LHCN-M2 (cell line): ENCODE measurements at places on chromosomes 6 and 20. TPM values are rescaled to one million over a fixed set of nuclear protein-coding genes. Genes with fewer than 3 reads are reported as not detected.

The OXT gene
- not detected in 2 replicates for total RNA-seq

The FAM184A gene
- total RNA-seq = 0.29 and 0.51 TPM in 2 replicates

- no peak for DNase-seq
Observed at GRCh38 chr6:81237226-81237625, 515.3 kb downstream of the TENT5A start.

- DNase-seq = no peak
Observed at GRCh38 chr20:48766961-48767960, 60.5 kb downstream of the PREX1 start.

The LZTS3 gene
- total RNA-seq = 5.5 and 6.7 TPM in 2 replicates

DNA sequence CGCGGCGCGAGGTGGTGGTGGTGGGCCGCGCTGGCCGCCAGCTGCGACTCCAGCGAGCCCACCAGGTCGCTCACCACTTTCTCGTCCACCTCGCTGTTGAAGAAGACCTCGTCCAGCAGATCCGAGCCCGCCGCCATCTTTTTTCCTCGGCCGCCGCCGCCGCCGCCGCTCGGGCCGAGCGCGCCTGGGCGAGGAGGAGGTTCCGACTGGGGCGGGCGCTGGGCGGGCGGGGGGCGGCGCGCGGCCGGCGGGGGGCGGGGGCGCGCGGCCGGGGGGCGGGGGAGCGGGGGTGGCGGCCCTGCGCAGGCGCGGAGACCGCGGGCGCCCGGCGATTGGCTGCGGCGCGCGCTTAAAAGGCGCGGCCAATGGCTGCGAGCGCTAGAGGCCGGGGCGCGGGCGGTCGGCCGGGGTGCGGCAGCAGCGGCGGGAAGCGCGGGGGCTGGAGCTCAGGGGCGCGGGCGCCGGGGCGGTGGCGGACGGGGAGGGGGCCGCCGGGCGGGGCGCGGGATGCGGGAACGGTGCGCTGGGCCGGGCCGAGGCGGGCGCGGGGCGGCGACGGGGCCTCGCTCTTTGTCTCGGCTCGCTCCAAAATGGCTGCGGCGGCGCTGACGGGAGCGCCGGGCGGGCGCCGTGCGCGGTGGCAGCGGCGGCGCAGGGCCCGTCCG, at the start of gene TAF4:
Gene TAF4, minus strand, starts transcription at position 208 of the 665 bp plus-strand sequence. Its CDS starts 71 bp downstream, at position 137.
- peak; percentile 63 for DNase-seq

DNA sequence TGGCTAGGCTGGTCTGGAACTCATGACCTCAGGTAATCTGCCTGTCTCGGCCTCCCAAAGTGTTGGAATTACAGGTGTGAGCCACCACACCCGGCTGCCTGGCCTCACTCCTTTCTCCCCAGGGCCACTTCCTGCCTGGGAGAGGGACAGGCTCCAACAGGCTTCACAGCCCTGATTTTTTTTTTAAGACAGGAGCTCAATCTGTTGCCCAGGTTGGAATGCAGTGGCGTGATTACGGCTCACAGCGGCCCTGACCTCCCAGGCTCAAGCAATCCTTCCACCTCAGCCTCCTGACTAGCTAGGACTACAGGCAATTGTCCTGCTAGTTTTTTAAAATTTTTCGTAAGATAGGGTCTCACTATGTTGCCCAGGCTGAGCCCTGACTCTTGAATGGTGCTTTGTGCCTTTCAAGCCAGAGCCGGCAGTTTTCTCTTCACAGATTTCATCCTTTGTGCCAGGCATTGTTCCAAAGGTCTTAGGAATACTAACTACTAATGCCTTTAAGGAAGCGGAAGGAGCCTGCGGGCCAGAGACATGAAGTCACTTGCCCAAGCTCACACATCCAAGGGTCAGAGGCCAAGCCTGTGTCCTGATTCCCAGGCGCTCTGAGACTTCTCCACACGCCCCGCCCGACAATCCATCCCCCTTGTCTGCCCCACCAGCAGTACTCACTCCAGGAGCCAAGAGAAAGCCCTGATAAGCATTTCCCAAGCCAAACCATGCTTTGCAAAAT, 19.2 kb downstream of the CAPN11 start:
- DNase-seq = no peak

The TRIM31 gene
- not detected in 2 replicates for total RNA-seq
